ENCODE measurements at places on chromosomes 7 and 10.

DNA sequence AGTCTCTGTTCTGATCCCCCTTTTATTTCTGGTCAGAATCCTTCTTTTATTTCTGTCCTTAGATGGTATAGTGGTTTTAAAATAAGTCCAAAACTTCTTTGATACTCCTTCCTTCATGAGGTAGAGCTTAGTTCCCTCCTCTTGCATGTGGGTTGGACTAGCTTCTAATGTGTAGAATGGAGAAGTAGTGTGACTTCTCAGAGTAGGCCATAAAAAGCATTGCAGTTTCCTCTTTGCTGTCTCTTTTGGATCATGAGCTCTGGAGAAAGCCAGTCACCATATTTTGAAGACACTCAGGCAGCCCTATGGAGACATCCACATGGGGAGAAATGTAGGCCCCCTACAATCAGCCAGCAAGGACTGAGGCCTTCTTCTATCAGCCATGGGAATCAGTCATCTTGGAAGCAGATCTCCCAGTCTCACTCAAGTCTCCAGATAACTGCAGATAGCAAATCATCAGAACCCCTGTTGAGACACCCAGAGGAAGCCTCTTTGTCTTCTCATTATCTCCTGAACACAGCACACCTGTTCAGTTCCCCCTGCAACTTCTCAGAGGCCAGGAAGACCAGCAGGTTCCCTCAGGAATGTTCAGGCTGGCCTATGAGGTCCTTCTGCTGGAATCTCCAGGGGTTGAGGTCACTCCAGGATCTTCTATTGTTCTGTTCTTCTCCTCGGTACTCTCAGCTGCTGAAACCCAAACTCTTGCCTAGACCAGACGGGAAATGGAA, 511.9 kb upstream of the ZMIZ1 start:
- no peak for DNase-seq

GRCh38 chr7:149854611-149855360, 16.6 kb downstream of the ZNF862 start:
- DNase-seq = peak; percentile 71

GRCh38 chr7:1011297-1012003, 28.5 kb downstream of the CYP2W1 start:
- DNase-seq = no peak

GRCh38 chr7:95473276-95473985, 12.3 kb upstream of the ASB4 start:
- DNase-seq = no peak

DNA sequence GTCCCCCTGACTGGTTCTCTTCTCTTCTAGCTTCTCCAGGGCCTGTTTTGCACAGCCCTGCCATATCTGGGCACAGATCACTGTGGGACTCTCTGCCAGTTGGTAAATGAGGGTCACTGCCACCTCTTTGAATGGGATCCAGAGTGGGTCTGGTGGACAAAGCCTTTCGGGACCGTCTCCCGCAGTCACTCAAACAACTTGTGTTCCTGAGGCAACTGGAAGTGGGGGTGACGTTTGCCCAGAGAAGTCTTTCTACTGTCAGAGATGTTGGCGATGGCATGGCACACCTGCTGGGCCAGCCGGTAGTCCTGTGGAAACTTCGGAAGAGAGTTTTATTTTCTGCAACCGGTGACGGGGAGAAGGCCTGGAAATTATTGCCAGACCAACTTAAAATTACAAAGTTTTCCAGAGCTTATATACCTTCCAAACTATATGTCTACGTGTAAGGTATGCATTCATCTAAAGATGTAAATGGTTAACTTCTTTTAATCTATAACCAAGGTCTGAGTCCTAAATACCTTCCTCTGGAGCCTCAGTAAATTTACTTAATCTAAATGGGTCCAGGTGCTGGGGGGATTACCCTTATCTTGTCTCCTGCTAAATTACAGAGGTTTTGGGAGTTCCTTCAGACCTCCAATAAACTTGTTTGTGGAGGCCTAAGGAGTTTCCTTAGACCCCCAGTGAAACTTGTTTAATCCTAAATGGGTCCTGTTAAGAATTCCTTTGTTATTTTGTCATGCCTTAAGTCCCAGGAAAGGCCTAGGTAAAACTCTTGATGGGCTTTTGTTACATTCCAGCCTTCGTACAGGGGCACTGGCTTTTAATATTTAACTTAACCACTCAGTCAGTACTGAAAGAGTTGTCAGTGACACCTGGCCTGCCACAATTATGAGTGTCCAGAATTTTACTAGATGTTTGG, 94.0 kb downstream of the NPSR1 start:
- no peak for DNase-seq

DNA sequence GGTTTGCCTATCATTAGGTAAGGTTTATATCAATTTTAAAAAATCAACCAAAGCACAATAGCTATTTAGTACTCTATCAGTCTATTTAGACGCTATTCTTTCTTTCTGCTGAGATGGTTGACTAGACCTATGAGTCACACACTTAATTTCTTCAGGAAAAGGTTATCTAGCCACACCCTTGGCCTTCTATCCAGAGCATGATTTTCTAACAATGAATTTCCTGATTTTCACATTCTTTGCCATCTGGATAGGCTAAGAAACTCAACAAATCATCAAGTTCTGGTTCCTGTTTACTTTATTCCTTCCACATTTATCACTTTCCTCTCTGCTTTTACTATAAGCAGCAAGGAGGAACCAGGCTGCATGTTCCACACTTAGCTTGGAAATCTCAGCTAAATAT, 8.1 kb downstream of the PRPS1L1 start:
- DNase-seq = no peak

DNA sequence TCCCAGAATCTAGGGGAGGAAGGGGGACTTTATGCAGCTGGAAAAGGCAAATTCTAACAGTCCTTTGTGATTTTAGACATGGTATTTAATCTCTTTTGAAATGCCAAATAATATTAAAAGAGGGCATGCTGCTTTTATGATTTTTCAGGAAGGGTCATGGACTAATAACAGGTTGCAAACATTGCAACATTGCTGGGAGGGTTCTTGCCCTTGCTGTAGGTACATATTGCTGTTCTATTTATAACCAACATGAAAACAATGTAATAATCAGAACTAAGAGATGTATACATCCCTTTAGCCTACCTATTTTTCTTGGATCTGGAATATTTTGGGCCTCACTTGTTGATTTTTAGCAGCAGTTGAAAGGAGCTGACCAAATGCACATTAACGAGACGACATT, 411.6 kb downstream of the KCNMA1 start:
- no peak for DNase-seq
